ENCODE measurements at places on chromosomes 3 and 15.

- no peak for DNase-seq
Measured at GRCh38 chr15:74618841-74619596, 3.4 kb downstream of the CLK3 start.

GRCh38 chr15:101012326-101013200 is 93.4 kb downstream of the LRRK1 start:
- no peak for DNase-seq

DNA sequence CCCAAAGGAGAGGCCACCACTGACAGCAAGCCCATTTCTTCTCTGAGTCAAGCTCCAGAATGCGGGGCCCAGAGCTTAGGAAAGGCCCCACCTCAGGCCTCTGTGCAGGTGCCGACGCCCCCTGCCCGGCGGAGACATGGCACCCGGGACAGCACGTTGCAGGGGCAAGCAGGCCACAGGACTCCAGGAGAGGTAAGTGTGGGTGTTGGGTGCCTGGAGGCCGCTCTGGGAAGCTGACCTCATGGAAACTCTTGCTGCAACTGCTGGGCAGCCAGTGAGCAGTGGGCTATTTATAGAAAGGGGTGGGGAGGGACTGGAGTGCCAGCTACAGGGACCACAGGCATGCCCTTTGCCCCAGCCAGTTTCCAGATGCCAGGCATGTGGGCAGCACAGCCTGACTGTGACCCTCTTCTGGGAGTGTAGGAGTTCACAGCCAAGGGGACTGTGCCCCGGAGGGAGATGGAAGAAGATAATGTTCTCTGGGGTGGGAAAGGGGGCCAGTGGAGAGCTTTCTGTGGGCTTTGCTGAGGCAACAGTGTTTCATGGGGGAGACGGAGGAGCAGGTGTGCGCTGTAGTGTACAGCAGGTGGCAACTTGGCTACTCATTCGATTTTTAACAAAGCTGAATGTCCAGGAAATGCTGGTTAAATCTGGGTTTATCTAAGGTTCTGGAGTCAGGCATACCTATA is 23.7 kb downstream of the ALPK3 start:
- peak; percentile 85 for DNase-seq

- DNase-seq = peak; percentile 31
Measured at GRCh38 chr3:42763021-42763420, 10.0 kb downstream of the CCDC13 start.

DNA sequence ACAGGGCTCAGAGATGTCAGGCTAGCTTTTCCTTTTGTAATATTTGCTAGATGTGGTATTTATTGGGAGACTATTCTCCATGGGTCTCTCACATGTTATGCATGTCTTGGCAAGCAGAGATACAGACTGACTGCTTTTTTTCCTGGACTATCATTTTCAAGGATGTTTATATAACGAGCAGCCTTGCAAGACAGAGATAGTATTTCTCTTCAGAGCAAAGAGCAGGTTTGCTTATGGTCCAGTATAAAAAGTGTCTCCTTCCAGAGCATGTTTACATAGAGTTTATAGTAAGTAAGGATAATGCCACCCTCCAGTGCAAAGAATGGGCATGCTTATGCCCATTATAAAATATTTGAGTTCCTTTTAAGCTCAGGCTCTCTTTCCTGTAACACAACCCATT is 24.6 kb downstream of the GTF2E1 start:
- no peak for DNase-seq

DNA sequence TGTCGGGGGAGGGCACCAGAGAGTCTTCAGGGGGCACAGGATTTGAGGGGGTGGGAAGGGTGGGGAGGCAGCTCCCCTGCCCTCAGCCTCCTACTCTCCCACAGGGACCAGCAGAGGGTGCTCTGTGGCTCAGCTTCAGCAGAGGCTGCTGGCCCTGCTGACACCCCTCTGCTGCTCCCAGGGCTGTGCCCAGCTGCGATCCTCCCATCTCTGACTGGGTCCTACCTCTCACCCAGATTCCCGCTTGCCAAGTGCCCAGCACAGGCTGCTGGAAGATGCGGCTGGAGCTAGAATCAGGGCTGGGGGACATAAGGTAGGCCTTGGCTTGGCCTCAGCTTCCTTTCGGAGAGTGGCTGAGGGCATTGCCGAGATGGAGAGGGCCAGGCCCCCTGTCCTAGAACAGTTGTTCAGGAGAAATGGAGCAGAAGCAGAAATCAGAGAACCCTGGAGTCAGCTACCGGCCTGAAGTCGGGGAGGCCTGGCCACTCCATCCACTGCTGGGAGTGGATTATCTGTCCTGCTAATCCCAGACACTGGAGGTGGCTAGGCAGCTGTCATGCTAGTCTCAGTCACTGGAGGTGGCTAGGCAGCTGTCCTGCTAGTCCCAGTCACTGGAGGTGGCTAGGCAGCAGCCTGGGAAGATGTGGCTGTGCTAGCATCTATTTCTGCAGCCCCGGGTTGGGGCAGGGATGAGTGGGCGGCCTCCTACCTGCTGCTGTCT is 3.9 kb downstream of the GRM2 start:
- DNase-seq = no peak

- no peak for DNase-seq
Measured at GRCh38 chr15:70967646-70968045, 75.0 kb downstream of the LRRC49 start.

DNA sequence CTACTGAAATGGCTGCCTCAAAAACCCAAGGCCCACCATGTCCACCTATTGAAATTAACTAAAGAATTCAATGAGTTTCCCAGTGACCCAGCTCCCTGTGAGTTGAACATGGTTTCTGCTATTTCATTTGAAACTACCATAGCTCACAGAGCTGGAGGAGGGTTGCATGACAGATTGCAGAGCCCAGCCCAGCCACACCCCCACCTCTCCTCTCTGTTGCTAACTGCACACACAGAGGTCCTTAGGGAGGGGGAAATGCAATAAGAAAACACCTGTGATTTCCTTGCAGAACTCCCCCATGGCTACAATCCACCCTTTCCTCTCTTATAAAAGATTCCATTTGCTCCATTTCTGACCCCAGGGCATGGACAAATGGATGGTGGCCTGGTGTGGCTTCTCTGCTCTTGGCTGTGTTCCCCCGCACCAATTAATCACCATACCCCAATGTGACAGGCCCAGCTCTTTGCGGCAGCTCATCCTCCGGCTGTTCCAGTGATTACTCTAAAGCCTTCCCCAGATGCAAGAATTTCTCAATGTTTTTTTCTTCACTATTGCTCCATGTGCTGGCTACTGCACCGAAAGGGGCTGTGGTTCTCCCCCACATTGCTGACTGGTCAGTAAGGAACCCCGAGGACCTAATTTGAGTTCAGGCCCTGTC is 208.4 kb upstream of the KBTBD8 start:
- no peak for DNase-seq

DNA sequence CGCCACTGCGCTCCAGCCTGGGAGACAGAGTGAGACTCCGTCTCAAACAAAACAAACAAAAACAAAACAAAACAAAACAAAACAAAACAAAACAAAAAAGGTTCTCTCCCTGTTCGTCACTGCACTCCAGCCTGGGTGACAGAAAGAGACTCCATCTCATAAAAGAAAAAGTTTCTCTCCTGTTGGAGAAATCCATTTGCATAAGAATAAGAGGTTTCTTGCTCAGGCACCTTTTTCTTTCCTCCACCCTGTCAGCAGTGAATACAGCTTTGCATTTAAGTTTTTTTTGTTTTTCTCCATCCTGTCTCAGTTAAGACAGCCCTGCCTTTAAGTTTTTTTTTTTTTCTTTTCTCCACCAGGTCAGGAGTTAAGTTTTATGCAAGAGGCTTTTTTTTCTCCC is 109.5 kb downstream of the DPH6 start:
- DNase-seq = no peak

DNA sequence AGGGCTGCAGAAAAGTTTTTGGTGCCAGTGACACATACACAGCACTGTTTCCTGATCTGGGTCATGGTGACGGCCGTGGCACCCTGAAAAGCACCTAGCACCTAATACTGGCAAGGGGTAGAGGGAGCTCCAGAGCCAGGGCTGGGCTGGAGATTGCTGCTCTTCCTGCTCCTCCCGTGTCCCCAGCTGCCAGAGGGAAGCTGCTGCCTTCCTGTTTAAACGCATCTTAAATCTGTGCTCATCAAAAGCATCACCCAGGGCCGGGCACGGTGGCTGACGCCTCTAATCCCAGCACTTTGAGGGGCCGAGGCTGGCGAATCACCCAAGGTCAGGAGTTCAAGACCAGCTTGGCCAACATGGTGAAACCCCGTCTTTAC is 156.7 kb upstream of the MEF2A start:
- peak; percentile 56 for DNase-seq

DNA sequence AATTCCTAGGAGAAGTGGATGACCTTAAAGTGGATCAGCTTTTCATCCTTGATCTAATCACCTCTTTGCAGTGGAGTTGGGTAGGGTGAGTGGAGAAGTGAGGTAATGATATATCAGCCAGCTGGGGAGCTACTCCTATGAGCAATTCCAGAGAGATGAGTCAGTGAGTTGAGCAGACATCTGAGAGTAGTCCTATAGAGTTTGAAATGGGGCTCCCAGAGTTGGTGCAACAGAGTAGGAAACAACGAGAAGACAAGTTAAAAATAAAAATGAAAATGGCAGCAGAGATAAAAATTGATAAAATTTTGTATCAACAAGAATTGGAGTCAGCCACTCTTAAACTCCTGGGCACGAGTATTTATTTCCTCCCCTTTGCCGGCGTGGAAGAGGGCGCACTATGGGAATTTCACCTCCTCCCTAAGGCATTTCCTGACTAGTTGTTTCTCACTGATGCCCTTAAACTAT is 150.8 kb upstream of the DPH6 start:
- DNase-seq = peak; percentile 84

GRCh38 chr15:66270932-66271331 is 17.4 kb upstream of the MEGF11 start:
- no peak for DNase-seq

DNA sequence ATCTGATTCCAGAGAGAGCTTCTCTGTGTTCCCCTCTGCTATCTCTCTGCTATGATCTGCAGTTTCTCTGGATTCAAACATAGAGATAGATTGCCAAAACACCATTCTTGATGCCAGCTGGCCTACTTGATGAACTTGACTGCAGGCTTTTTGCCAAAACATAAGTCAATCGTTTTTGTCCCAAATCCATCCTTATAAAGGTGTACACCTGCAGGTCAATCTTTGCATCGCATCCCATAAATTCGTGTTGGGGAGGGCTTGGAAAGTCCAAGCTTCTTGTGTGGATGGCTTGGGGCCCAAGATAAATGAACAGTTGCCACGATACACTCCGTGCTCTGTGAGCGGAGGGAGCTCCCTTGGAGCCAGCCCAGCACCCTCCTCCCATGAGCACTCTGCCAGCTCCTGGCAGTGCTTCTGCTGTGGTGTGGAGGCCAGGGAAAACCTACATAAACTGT is 2.7 kb downstream of the CERS3 start:
- DNase-seq = no peak

GRCh38 chr3:36923981-36924743 is 20.7 kb downstream of the TRANK1 start:
- DNase-seq = no peak

- DNase-seq = no peak
Measured at GRCh38 chr3:99418209-99418635, 220.2 kb upstream of the COL8A1 start.

DNA sequence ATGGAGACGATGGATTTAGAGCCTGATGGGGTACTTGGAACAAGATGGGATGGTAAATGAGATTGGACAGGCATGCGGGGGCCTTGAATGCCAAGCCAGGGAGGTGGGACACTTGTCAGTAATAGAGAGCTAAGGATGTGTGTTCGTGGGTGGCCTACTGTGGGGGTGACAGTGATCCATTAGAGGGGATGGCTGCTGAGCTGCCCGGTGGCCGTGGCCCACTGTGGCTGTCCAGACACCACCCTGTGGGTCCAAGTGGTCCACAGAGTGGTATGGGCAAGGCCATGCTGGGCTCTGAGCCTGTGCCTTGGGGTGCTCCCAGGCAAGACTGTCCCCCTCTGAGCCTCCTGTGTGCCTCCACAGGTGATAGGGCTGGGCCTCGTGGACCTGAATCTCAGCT is 17.5 kb downstream of the CAND2 start:
- DNase-seq = no peak

DNA sequence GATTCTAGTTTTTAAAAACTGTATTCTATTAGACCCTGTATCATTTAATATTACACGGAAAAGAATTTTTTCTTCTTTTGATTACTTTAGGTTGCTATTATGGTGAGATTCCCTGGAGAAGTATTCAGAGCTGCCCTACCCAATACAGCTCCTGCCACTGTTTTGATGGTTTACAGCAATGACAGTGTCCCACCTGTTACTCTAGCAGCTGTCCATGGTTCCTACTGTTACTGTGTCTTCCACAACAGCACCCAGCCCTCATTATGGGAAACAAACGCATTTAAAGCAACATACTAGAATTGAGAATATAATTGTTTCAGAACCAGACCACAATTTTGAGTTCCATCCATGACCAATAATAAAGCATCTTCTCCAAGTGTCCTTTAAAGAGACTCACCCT is 450.7 kb downstream of the SHQ1 start:
- DNase-seq = peak; percentile 72

DNA sequence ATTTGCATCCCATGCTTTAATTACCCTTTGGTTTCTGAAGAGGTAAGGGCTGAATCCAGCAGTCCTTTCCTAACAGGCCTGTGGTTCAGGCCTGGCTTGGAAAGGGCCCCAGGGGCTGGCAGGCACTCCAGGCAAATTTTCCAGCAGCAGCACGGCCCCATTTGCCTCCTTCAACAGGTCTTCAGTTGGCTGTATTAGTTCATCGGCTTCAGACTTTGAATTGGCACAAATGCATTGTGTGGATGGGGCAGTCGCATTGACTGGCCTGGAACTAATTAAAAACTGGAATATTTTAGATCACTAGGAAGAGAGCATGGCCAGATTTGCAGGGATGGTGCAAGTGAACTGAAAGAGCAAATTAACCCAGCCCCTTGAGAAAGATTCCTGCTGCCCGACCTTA is 207.8 kb upstream of the MCTP2 start:
- DNase-seq = no peak

DNA sequence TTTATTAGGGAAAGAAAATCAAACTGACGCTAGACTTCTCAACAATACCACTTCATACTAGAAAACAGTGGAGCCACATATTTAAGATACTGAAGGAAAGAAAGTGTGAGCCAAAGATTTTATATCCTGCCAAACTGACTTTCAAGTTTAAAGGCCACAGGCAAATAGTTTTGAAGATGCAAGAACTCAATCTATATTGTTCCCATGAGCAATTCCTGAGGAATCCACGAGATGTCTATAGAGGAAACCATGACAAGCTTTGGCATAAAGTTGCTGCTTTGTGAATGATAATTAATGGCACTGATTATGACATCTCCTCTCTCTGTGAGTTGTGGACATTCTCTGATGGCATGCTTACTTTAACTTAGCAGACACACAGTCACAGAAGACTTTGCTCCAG is 276.1 kb upstream of the GOLGA6L4 start:
- no peak for DNase-seq

Measured in LHCN-M2 (cell line).